Activated CD4-positive, alpha-beta T cell treated with anti-CD3 and anti-CD28 coated beads, Interleukin-10, Interleukin-2, amounts not matched to agents 100 ng/mL and 50 ng/mL, durations not matched to agents 16 hours and 8 hours (primary cell): ENCODE measurements at places on chromosomes 2 and 18.

- DNase-seq: no peak
These were observed 270.9 kb downstream of the ATAD2B start for GRCh38 chr2:23655934-23656596.

DNA sequence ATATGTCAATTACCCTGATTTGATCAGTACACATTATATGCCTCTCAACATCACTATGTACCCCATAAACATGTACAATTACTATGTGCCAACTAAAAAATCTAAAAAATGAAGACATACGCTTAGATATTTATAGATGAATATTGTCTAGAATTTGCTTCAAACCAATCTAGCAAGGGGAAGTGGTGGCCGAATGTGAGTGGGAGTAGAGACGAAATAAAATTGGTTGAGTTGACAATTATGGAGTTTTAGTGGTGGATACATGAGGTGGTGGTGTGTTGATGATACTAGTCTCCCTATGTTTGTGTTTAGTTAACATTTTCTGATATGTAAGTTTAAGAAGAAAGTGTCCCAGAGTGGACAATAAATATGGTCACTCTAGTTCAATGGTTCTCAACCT is 49.0 kb downstream of the SDC1 start:
- no peak for DNase-seq

GRCh38 chr2:70233926-70234325 is 14.5 kb downstream of the TIA1 start:
- no peak for DNase-seq

DNA sequence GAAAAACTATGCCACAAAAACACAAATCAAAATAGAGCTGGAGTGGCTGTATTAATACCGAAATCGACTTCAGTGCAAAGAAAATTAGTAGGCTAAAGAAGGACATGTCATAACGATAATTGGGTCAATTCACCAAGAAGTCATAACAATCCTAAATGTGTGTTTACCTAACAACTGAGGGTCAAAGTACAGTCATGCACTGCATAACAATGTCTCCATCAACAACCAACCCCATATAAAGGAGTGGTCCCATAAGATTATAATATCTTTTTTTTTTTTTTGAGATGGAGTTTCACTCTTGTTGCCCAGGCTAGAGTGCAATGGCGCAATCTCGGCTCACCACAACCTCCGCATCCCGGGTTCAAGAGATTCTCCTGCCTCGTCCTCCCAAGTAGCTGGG is 87.5 kb downstream of the NAB1 start:
- no peak for DNase-seq

DNA sequence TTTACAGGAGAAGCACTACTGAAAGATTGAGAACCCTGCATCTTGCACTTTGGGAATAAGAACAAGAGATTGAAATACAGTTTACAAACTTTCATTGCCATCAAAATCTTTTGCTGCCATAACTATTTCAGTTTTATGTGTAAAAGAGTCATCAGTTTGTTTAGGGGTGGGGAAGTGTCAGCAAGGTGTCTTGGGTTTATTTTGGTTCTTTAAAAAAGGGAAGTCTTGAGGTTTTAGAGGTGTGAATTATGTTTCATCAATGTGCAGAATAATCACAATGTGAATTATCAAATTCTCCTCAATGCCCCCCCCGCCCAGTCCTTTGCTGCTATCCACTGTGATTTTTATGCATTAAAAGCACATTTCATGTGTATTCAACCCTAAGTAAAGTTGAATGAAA is 37.4 kb downstream of the SOCS6 start:
- DNase-seq: no peak

DNA sequence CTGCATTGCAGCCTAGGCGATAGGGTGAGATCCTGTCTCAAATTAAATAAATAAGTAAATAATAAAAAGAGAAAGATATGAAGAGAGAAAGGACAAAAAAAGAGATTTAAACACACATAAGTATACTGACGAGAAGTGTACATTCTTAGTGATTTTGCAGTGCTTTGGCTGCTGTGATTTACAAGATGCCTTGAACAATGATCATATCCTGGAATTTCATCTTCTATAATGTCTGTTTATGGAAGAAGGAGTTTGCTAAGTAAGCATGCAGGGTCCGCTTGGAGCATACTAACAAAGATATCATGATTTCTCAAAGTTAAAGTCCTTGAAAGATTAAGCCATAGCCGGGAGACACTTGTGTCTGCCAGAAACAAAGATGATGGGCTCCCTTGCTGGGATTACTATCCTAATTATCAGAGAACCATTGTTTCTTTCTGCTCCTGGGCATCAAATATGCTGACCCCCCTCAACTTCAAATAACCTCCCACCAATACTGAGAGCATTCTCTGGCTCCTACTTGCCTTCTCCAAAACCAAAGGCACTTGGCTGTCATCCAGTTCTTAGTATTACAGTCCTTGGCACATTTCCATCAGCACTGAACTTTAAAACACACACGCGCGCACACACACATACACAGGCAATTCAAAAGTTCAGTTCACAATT is 47.5 kb upstream of the STAM2 start:
- no peak for DNase-seq

DNA sequence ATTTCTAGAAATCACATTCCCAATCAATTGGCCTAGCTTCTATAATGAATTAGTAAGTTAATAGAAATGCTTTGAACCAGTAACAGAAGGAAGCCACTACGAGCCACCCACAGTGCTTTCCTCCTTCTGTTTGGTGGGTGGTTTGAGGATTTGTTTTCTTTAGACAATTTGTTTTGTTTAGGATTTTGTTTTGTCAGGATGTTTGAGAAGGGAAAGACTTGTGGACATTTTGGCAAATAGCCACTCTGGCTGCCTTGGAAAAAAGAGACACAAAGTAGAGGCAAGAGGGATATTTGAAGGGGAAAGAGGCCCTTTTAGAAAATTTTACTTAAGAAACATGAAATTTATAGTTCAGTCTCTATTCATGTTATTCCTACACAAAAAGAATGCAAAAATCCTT is 47.7 kb downstream of the TANK start:
- no peak for DNase-seq

- DNase-seq: no peak
These were observed 222.6 kb downstream of the ANAPC1 start for GRCh38 chr2:111661286-111661940.

DNA sequence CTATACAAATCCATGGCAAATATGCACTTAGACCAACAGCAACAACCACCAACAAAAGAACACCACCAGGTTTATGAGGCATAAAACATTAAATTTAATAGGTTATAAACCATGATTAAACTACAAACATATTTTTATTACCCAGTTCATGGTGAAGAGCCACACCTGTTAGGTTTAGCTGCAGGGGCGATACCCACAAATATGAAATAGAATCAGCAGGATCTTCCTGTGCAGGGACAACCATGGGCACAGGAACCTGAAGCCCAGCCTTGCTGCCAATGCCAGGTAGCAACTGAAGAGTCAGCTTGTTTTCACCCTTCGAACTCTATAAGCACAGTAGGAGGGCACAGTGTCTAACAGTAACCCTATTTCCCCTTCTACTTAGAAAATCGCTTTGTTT is 675.0 kb downstream of the SATB2 start:
- DNase-seq: no peak

DNA sequence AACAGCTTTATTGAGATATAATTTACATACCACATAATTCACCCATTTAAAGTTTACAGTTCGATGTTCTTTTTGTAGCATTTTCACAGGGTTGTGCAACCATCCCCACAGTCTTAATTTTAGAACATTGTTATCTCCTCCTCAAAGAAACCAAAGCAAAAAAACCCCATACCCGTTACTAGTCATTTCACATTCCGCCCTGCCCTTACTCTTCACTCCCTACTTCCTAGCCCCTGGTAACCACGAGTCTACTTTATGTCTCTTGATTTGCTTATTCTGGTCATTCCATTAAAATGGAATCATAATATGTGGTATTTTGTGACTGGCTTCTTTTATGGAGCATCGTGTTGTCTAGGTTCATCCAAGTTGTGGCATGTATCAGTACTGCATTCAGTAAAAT is 137.7 kb downstream of the TANC1 start:
- DNase-seq: no peak

- no peak for DNase-seq
These were observed 319.9 kb upstream of the RBMS1 start for GRCh38 chr2:160813506-160813858.

GRCh38 chr2:173843526-173843925 is 121.6 kb downstream of the SP3 start:
- DNase-seq: no peak

GRCh38 chr2:225334514-225334913 is 65.0 kb upstream of the NYAP2 start:
- no peak for DNase-seq

DNA sequence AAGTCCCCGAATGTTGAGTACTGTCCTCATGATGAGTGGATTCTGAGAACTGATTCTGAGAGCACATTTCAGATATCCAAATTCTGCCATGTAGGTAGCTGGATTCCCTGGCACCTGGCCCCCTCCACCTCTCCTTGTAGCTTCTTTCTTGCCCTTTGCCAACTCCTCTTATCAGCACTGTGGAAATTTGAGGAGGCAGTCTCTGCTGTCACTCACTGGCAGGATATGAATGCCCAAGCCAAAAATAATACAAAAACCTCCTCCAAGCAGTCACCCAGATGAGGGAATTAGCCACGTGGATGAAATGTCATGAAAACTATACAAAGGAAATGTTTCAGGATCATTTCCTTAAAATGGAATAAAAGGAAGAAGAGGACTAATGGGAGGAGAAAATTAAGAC is 276.8 kb downstream of the SETBP1 start:
- no peak for DNase-seq

DNA sequence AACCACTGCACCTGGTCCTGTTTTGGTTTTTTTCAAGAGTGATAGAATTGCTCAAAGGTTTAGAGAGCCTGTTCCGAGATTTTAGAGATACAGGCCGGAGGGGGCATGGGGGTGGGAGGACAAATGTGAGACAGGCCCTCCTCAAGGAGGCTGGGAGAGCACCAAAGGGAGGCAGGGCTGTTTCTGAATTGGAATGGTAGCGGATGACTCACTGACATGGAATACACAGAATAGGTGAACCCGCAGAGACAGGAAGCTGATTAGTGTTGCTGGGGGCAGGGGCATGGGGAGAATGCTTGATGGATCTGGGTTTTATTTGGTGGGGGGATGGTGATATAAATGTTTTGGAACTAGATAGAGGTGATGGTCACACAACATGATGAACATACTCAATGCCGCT is 111.0 kb upstream of the MGAT5 start:
- no peak for DNase-seq

- DNase-seq: no peak
These were observed 270.0 kb downstream of the CYRIA start for GRCh38 chr2:16395601-16396000.

DNA sequence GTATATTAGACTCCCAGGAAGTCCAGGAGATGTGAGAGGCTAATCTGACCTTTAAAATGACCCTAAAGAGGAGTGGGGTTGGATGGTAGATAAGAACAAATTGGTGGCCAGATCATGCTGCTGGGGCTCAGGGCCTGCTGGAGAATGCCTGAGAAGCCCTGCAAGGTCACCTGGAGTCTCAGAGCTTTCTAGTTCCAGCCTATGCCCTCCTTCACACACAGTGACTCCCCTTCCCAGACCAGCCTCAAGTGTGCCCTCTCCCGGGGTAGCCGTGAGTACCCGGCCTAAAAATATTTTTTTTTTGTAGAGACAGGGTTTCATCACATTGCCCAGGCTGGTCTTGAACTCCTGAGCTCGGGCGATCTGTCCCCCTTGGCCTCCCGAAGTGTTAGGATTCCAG is 44.2 kb upstream of the FZD5 start:
- DNase-seq: no peak

DNA sequence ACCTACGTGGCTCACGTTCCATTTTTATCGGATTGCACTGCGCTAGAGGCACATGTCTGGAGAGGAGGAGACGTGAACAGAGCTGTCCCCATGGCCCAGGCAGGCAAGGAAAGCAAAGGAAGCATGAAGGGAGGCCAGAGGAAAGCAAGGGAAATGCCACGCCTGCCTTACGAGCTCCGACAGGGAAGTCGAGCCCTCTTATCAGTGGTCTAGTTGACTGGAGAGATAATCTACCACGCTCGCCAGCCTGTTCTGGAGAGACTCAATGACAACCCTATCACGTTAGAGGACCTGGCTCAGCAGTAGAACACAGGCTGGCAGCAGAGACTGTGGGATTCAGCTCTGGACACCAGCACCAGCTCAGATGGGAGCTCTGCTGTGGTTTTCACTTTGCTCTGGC is 202.6 kb upstream of the ID2 start:
- no peak for DNase-seq

DNA sequence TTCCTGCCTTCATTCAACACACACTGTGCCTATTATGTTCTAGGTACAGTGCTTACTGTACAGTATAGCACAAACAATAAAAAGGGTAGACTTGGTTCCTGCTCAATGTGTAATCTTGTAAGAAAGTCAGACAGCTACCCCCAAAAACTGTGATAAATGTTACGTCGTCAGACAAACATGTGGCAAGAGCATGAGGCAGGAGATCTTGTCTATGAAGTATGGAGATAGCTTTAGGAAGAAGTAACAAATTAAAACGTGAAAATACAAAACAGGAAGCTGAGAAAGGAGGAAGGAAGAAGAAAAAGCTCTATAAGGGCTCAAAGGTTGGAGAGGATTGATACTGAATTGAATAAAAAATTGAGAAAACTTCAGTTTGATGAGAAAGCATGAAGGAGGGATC is 276.2 kb upstream of the HNRNPA3 start:
- no peak for DNase-seq
